ENCODE measurements at places on chromosomes 1 and 21.

- DNase-seq, result no peak
Observed at GRCh38 chr1:106458866-106459265, 597.6 kb upstream of the PRMT6 start.

DNA sequence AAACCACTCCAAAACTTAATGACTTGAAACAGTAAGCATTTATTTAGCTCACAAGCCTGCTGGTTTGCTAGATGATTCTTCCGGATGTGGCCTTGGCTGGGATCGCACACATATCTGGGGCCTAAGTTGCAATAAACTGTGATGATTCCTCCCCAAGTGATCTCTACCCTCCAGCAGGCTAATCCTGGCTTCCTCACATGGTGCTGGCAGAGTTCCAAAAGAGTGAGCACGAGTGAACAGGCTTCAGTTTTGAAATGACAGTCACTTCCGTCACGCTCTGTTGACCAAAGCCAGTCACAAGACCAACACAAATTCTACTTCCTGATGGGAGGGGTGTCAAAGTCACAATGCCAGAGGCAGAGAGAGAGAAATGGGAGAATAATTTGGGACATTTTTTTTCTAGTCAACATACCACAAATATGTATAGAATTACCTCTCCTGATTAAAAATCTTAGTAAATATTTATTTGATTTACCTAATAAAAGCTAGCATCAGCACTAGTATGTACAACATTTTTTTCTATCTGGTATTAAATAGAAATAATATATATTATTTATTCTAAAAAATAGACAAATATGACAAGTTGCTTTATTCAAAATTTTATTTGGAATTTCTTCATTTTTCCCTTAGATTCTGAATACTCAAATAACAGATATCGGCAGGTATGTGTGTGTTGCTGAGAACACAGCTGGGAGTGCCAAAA lies 292.7 kb downstream of the TPR start:
- no peak for DNase-seq

GRCh38 chr1:164702664-164703063 lies 143.7 kb downstream of the PBX1 start:
- DNase-seq, result no peak

DNA sequence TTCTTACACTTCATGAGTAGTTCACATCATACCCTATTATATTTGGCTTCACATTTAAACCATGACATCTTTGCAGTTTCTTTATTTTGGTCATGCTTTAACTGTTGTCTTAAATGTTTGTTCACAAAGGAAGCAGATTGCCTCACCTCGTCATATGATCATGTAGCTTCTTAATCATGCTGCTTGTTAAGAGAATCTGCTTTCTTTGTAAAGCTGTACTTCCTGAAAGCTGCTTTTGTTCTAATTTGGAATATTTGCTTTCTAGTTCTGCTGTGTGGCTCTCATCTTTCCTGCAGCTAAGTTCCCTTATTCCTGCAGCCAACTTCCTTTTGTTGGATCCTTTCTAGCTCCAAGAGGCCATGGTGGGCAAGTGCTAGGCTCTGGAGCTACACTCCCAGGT lies 62.9 kb upstream of the SIM2 start:
- DNase-seq, result no peak

DNA sequence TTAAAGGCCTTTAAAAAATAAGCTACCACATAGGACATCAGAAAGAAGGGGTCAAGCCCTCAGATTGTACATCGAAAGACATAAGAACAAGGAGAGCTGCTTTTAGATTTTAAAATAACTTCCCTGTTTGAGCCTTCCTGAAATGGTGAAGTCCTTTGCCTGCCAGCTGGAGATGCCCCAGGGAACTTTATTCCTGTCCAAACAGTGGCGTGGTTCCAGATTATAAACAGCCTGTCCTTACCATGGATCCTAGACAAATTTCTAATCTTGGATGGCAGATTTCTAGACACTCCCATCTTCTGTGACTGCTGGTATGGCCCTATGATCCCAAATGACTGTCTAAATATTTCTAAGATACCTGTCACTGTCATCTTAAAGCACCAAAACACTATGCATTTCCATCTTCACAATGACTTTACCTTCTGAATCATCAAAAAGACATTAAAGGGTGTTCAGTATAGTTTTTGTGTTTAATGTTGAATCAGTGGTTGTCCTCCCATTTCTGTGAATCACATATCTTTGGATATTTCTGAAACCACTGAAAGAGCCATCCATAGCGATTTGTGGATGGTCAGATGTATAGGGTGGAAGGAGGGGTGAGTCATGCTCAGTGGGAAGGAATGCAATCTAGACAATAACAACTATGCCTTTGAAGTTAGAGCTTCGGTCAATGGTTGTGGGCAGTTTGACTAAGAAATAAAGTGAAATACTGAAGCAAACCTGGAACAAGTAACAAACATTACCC lies 23.2 kb downstream of the ILDR2 start:
- DNase-seq, result no peak

DNA sequence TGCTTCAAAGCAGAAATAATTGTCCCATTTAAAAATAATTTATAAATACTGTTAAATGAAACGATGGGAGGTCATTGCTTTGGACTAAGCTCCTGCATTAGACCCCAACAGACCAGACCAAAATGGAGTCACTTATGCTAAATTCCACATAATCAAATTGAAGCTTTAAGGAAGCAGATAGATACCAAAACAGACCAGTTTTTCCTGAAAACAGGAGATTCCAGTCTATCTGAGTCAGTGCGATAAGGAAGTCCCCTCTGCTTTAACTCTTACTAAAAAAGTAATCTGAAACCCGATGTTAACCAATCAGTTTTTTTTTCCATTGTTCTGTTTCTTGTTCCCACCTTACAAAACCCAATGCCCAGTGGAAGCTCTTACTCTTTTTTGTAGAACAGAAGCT lies 16.2 kb upstream of the DNASE2B start:
- no peak for DNase-seq

Measured in activated CD8-positive, alpha-beta memory T cell treated with anti-CD3 and anti-CD28 coated beads for 48 hours (primary cell).